ENCODE measurements at places on chromosomes 7 and 10.

DNA sequence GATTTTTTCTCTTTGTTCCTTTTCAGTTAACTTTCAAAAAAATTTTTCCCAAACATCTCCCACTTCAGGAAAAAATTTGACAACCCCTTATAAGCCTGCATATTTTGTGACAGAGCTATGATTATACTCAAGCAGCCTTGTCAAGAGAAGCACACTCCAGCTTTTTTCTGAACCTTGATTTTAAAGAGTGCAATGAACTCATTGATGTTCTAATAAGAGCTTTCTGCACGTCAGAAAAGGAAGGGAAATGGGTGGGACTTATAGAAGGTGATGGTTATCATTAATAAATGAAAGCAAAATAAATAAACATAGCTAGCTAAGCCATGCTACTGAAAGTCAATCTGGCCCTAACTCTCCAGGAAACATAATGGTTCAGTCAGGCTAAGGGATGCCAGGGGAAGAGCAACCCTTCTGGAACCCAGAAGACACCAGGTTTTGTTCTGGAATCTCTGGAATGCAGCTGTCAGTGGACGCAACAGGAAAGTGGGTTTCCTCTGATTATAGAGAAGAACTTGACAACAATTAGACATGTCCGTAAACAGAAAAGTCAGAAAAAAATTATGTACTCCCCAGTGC, 76.1 kb downstream of the NHLRC2 start:
- DNase-seq = no peak

DNA sequence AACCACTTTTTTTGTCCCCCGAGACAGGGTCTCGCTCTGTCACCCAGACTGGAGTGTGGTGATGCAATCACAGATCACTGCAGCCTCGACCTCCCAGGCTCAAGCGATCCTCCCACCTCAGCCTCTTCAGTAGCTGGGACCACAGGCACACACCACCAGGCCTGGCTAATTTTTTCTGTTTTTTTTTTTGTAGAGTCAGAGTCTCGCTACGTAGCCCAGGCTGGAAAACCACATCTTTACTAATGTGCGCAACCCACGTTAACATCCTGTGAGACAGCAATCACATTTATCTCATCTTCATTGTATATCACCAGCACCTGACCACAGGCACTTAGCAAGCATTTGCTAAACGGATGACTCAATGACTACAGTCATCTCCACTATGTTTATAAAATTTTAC, 77.8 kb upstream of the ATP6V0A4 start:
- peak; percentile 40 for DNase-seq

GRCh38 chr7:102925976-102926782, 13.4 kb downstream of the LRRC17 start:
- DNase-seq = peak; percentile 78

GRCh38 chr10:72061491-72061890, 26.9 kb downstream of the SPOCK2 start:
- DNase-seq = no peak

DNA sequence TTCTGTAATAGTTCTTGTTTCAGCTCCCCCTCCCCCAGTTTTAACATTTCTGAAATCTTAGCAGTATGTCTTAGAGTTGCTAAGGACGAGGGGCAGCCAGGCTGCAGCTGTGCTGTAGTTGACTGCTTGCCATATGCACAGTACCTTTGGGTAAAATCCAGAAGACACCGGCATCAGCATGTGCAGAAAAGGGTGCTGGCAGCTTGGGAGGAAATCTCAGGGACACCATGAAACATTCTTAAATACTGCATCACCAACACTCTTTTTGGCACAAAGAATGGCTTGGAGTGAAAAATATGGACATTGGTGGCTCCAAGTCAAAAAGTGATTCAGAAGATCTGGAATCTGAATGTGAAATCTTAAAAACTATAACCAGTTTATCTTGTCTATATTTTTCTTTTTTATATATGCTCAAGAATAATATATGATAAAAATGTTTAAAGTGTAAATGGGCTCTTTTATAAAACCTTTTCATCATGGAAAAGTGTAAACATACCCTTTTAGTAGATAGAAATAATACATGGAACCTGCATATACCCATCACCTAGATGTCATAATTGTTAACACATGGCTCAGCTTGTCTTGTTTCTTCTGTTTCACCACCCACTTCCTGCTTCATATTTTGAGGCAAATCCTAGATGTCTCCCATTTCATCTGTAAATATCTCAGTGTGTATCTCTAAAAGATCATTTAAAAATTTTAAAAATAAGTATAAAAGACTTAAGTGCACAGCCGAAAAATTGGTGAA, 34.4 kb upstream of the ARMS2 start:
- DNase-seq = peak; percentile 80

GRCh38 chr7:7524121-7524520, 11.6 kb downstream of the COL28A1 start:
- DNase-seq = no peak

GRCh38 chr10:83824099-83824498, 315.2 kb upstream of the GHITM start:
- no peak for DNase-seq

GRCh38 chr10:112832361-112832878, 117.6 kb upstream of the TCF7L2 start:
- no peak for DNase-seq

- no peak for DNase-seq
Observed at GRCh38 chr10:109343293-109343692, 580.0 kb downstream of the XPNPEP1 start.

DNA sequence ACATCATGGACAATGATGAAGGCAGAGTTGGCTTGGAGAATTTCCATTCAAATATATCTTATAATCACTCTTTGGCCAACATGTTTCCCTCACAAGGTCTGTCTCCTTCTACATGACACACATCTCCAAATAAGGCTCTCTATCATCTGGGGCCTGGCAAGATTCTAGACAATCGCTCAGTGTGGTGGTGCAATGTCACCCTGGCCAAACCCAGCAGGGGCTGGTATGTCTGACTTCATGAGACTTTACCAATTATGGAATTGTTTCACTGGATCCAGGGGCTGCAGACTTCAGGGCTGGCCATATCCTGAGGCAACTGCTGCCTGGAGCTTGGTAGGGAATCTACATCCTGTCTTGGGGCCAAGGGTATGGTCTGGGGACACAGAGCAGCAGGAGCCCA, 319.0 kb downstream of the PLXNA4 start:
- no peak for DNase-seq

- no peak for DNase-seq
Observed at GRCh38 chr10:56135828-56136227, 225.2 kb downstream of the ZWINT start.

DNA sequence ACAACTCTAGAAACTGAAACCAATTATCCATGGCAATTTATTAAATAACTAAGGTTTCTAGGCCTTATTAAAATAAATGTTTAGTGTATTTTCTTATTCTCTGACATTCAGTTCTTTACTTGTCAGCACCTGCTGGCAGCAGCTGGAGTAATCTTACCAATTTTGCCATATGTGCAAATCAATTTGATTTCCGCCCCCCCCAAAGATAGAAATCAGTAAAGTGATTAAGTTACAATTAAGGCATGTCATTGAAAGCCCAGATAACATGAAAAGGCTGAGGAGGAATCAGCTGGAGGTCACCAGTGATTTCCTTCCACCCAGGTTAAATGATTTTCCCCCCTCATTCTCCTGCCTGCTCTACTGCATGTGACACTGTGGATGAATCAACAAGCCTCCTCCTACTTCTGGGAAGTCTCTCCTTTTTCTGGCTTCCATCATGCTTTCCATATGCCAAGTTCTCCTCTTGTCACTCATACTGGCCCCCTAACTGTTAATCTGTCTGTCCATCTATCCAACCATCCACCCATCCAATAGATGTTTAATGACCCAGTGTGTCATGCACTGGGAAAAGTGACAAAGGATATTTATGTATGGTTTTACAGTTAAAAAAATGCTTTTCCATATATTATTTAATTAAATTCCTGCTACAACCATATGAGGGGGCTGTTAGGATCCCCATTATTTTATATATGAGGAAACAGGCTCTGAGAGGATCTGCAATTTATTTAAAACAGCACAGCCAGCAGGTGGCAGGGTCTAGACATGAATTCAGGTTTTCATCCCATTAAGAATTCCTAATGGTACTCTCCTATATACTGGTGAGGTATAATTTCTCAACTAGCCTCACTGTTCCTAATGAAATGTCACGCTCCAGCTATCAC, 116.5 kb downstream of the ATXN7L1 start:
- peak; percentile 81 for DNase-seq

GRCh38 chr10:23897267-23897666, 311.7 kb upstream of the KIAA1217 start:
- no peak for DNase-seq

DNA sequence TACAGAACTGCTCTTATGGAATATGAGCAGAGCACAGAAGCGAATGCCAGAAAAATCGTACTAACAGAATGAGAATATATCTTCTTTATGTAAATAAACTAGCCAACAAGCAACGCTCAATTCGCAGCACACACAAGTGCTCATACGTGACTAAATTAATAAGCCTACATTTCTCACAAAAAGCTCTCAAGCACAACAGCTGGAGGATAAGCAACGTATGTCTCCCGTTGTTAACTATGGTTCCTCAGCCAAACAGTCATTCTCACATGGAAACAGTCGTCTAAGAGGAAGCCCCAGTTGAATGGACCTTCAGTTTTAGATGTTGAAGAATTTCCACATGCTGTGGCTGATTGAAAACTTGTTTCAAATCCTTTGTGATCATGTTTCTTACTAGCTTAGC, 110.4 kb downstream of the PKD1L1 start:
- no peak for DNase-seq

GRCh38 chr7:42739638-42740037, 172.2 kb downstream of the C7orf25 start:
- DNase-seq = no peak
